ENCODE measurements at places on chromosomes 7 and 10. TPM values are rescaled to one million over a fixed set of nuclear protein-coding genes. Genes with fewer than 3 reads are reported as not detected.

VCL gene
- 20.7 TPM for total RNA-seq

FEZF1 gene
- not detected for total RNA-seq

FXYD4 gene
- total RNA-seq: not detected

HIP1 gene
- total RNA-seq: 24.1 TPM

SUMF2 gene
- total RNA-seq: 66.7 TPM

Measured in parietal lobe (tissue), 2 donors.